Urinary bladder (tissue), 4 donors: ENCODE measurements at places on chromosomes 1 and 21. TPM values are rescaled to one million over a fixed set of nuclear protein-coding genes. Genes with fewer than 3 reads are reported as not detected.

CRYAA gene
- total RNA-seq: not detected

- DNase-seq: no peak
These were observed 322.3 kb downstream of the DUSP10 start for GRCh38 chr1:221419513-221420095.

DNA sequence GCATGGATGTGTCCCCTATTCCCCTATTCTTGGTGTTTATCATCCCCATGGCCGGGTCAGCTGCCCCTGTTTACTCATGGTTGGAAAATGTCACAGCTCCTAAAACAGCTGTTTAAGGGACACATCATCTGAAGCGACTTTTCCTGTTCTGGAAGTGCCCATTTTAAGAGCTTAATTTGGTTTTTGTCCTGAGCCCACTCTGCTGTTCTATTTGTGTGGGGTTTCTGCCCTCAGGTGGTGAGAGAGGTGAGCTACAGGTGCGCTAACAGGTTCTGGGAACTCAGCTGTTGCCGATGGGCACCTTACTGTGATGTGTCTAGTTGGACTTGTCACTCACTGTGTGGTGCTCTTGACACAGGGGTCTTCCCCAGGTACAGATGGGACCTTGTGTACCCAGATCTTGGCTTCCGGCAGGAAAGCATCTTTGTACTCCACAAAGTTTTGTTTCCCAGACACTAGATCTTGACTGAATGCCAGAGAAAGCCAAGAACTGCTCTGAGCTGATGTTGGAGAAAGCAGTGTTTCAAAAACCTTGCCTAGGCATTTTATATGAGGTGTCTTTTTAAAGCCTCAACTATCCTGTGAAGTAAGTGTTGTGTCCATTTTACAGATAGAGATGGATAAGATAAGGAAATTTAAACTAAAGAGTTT is 59.0 kb upstream of the CD1D start:
- DNase-seq: peak; percentile 39

DNA sequence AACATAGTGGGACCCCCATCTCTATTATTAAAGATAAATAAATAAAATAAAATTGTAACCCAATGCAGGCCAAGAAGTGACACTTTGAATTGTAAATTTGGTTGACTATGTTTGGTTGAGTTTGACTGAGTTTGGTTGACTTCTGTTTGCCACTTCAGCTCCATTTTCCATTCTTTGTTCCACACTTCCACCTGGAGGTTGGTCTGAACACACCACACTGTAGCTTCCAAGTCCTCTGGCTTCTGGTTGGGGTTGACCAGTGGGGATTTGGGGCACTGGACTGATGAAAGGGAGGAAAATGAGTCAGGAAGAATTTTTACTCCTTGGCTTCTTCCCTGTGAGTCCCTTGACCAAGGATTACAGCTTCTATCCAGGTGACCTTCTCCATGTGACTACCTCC is 40.6 kb upstream of the DIPK1A start:
- DNase-seq: no peak

DNA sequence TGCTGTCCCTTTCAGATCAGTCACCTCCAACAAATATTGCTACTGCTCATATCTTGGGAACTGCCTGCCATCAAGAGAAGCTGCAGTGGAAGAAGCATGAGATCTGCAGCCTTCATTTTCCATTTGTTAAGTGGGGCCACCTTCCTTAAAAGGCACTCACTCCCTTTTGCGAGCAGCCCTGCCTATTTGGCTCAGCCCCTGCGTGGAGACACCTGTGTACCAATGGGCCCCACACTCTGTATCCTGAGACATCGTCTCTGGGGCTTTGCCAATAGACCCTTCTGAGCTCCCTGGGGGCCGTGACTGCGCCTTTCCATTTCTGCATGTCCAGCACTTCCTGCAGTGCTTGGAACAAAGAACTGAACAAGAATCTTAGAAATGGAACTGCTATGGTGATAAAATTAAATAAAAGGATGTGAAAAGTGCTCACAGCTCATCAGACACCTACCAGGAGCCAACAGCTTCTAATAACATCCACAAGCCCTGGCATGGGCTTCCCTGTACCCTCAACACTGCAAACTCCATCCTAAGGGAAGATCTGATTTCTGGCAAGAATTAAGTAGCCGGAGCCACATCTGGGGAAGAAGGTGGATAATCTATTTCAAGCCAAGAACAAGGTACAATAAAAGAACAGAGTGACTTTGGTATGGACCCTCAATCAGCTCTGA is 36.7 kb downstream of the PARP1 start:
- DNase-seq: no peak

- DNase-seq: no peak
These were observed 56.7 kb downstream of the PLPP3 start for GRCh38 chr1:56522680-56523079.

DNA sequence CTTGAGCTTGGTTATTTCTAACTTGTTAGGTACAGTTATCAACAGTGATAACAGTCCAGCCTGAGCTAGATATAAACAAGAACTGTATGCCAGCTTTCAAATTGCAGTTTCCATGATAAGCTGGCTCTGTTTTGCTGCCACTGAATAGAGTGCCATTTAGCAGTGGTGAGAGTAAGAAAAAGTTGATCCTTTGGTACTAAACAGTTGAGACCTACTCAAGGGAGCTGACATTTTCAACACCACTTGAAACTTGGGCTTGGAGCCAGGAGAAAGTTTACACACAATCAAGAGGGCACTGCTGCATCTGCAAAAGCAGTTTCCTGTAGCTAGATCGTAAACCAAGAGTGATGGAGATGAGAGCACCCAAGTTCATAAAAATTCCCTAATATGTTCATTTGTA is 131.3 kb downstream of the RGS7 start:
- no peak for DNase-seq
